ENCODE measurements at places on chromosomes 7 and 10. TPM values are rescaled to one million over a fixed set of nuclear protein-coding genes. Genes with fewer than 3 reads are reported as not detected.

GRCh38 chr7:4245866-4246470, 436.1 kb upstream of the FOXK1 start:
- no peak for DNase-seq

ECHDC3 gene
- 5.6 TPM for total RNA-seq

PNLIPRP1 gene
- not detected for total RNA-seq

GRCh38 chr7:147869456-147869855, 721.1 kb upstream of the C7orf33 start:
- DNase-seq, result no peak

FAM149B1 gene
- total RNA-seq, result 30.1 TPM

SEMA3C gene
- total RNA-seq, result 289 TPM

SPDYE16 gene
- total RNA-seq, result not detected

RPA3 gene
- total RNA-seq, result 12.9 TPM

FKBP14 gene
- total RNA-seq, result 6.1 TPM

ZNF722 gene
- total RNA-seq, result not detected

DNA sequence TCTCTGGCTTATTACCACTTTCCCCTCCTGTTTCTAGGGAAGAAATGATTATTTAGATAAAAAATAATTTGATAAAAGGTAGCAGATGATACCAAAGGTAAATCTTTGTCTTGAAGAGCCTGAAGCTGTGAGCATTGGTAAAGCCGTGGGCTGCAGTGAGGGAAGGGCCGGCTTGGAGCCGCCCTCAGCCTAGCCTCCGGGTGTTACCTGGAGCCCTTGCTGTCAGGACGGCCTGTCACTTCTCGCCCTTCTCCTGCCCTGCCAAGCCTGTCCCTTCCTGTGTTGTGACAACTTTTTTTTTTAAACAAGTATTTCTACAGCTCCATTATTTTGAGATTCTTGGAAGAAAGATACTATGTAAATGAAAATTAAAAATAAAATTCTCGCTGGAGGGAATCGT, 7.0 kb downstream of the CUX1 start:
- no peak for DNase-seq

GRCh38 chr7:41886901-41887311, 184.0 kb upstream of the INHBA start:
- DNase-seq, result no peak

All from occipital lobe (tissue), 3 donors.